ENCODE measurements at places on chromosomes 2 and 18. TPM values are rescaled to one million over a fixed set of nuclear protein-coding genes. Genes with fewer than 3 reads are reported as not detected.

The GPR155 gene
- 0.74 TPM for total RNA-seq

GRCh38 chr2:144516411-144516980 lies 3.4 kb downstream of the ZEB2 start:
- DNase-seq: no peak

The TMEM198 gene
- total RNA-seq: 8.2 TPM

- no peak for DNase-seq
Observed at GRCh38 chr2:119716284-119716672, 37.3 kb downstream of the TMEM177 start.

- no peak for DNase-seq
Observed at GRCh38 chr2:3021720-3022119, 355.9 kb downstream of the EIPR1 start.

- DNase-seq: no peak
Observed at GRCh38 chr2:217327953-217328621, 468.2 kb upstream of the TNP1 start.

GRCh38 chr18:13868501-13869271 lies 44.7 kb downstream of the MC5R start:
- DNase-seq: no peak

- DNase-seq: no peak
Observed at GRCh38 chr18:48787203-48788151, 163.3 kb downstream of the SMAD7 start.

DNA sequence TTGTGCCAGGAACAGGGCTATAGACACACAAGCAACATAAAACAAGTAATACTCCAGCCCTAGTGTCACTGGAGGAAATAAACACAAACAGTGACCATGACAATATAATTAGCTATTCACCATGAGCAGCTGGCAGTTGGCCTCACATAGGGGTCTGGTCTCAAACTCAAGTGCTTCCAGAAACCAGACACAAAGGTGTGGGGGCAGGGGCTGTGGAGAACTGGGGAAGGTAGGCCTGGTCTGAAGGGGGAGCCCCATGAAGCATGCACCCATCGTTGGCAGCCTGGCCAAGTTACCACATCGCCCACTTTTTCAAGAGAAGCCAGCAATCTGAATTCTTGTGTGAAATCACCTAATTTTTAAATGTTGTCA lies 49.5 kb upstream of the SP3 start:
- DNase-seq: no peak

DNA sequence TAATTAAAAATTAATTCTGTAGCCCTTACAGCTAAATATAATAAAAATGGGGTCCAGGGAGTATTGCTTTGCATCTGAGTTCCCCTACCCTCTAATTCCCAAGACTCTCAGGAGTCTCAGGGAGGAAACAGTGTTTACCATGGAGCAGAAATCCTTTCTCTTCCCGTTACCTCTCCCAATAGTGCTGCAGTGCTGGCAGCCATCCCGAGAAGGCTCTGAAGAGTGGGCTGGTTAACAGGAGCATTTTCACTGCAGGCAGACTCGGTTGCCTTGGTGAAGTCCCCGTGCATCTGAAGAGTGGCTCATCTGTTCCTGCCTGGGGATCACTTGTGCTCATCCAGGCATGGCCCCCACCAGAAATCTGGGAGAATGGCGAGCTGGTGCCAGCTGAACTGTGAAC lies 41.8 kb upstream of the TMEM178A start:
- DNase-seq: no peak

GRCh38 chr2:182619276-182619675 lies 96.8 kb upstream of the DNAJC10 start:
- no peak for DNase-seq

DNA sequence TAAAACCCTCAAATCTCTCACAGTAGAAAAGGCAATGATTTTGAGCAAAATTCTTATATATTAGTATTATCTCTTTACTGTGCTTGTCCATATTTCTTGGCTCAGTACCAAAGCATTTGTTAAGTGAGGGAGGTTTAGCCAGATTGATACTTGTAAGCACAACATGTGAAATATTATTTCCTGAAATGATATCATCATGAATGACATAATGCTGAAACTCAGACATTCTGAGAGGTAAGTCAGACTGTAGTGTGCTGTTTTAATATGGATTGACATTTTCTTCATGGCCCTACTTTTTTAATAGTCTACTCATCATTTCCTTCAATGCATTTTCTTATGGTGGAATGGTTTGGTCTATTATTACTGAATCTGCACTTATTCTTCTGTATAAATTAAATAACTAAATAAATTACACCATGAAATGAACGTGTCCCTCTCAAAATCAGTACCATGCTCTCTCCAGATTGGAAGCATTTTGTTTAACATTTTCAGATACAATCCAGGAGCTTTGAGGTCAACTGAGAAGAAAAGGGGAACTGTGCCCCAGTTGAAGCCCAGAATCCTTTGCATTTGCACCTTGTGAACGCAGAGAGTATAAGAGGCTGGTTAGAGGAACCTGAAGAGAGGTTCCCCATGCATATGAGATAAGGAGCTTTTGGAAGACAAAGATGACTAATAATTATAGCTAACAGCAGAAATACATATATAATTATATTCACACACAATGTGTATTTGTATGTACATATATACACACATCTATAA lies 50.1 kb upstream of the CRACDL start:
- DNase-seq: no peak

GRCh38 chr2:42752314-42752713 lies 11.6 kb downstream of the OXER1 start:
- DNase-seq: no peak

DNA sequence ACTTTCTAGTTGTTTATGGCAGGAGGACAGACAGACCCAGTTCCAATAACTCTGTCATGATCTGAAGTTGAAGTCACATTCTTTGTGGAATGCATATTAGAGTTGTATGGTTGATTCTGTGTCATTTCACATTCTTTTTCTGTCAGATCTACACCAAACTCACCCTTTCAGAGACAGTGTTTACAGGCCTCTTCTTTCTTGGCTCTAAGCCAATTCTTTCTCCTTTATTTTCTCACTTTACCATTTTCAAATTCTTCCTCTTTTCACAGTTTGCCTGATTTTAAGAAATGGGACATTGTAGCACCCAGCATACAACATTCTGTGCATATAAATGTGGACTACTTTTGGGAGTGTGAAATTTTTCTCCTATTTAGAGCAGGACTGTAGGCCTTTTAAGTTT lies 103.7 kb downstream of the CCDC85A start:
- DNase-seq: no peak

The IL1RL2 gene
- not detected for total RNA-seq

DNA sequence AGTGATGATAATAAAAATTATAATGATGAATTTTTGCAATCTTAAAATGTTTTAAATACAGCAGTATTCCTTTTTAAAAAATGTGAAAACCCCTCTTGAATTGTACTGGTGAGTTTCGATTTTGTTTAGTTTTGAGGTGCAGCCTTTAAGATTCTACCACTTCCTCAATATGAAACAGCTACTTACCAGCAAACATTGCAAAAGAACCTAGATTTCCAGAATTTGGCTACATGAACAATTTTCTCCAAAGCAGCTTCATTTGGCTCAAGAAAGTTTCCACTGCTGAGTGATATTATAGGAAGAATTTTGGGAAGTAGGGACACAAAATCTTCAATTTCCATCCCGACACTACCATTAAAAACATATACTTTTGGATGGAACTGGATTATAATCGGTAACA lies 12.0 kb downstream of the TCF4 start:
- DNase-seq: no peak

The AGXT gene
- 1.0 TPM for total RNA-seq

GRCh38 chr2:38835990-38836389 lies 39.7 kb downstream of the DHX57 start:
- DNase-seq: no peak

DNA sequence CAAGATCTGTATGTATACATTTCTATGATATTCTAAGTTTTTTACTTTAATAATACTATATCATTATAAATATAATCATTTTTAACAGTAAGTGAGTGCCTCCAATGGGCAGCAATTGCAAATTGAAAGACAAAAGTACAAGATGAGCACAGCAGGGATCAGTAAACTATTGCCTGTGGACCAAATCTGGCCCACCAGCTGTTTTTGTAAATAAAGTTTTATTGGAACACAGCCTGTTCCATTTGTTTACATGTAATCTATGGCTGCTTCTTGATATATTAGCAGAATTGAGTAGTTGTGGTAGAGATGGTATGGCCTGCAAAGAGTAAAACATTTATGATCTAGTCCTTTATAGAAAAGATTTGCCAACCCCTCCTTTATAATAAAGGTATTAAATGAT lies 43.2 kb downstream of the CHST9 start:
- DNase-seq: no peak

The RAPH1 gene
- total RNA-seq: 21.7 TPM

DNA sequence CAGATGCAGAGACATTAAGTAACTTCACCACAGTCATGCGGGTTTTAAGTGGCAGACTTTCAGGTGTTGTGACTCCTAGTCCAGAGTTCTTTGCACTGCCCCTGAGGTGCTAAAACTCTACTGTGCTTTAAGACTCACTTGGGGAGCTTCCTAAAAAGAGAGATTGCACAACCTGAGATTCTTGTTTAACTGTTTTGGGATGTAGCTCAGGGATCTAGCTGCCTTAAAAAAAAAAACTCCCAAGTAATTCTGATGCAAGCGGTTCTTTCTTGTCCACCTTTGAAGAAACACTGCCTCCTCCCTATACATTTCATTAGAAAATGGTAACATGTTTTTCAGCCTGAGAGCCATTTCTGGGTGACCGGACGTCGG lies 13.0 kb downstream of the IL37 start:
- DNase-seq: no peak

GRCh38 chr2:240259924-240260529 lies 119.6 kb upstream of the OTOS start:
- DNase-seq: peak; percentile 7

GRCh38 chr2:231890896-231891513 lies 35.2 kb downstream of the NPPC start:
- no peak for DNase-seq

The CTIF gene
- 26.4 TPM for total RNA-seq

DNA sequence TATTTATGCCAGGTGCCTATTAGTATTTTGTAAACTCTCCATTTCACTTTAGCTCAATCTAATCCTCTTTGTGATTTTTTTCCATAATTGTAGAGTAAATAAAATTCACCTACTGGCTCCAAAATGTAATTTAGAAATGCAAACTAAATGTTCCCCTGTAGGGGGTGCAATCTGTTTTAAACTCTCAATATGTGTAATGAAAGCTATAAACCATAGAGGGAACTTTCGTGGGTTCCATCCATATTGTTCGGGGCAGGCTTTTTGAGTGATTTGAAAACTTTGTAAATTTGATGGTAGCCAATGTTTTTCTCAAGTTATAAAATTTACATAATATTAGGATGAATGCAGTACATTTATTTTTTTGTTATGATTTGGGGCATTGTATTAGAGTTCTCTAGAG lies 49.4 kb downstream of the TSPYL6 start:
- DNase-seq: no peak

- DNase-seq: no peak
Observed at GRCh38 chr2:205686783-205687640, 4.7 kb downstream of the NRP2 start.

The CRYBA2 gene
- total RNA-seq: 30.1 TPM

DNA sequence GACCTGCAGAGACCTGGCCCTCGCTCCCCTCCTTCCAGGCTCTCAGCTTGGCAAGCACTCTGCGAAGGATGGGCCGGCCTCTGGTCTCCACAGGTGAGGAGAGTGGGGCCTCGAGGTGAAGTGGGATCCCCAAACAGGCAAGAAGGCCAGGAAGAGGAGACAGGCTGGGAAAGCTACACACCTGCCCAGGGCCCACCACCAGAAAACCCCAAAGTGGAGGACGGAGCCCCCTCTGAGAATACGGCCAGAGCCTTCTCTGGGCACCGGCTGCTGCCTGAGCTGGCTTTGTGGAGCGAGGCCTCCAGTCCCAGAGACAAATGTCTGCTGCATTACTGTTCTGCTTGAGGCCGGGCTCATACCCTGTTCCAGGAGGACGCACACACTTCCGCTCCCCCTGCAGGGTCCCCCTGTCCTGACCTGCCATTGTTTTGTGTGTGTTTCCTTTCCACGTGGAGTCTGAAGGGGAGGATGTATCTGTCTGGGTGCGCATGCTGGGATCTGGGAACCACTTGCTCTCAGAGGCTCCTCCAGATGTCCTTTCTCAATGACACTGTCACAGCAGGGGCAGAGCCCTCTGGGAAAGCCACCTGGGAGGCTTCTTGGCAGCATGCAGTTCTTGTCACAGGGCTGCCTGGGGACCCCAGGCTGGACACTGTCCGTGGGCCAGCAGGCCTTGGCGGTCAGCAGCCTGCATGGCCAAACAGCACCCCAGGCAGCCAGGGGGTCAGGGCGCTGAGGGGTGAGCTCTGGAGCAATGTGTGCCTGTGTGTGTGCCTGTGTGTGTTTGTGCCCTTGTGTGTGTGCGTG lies 20.8 kb downstream of the KCNF1 start:
- no peak for DNase-seq

The KCNE4 gene
- total RNA-seq: 0.72 TPM

The DYNC1I2 gene
- total RNA-seq: 118 TPM

The NR4A2 gene
- 7.9 TPM for total RNA-seq

The TEX44 gene
- not detected for total RNA-seq

DNA sequence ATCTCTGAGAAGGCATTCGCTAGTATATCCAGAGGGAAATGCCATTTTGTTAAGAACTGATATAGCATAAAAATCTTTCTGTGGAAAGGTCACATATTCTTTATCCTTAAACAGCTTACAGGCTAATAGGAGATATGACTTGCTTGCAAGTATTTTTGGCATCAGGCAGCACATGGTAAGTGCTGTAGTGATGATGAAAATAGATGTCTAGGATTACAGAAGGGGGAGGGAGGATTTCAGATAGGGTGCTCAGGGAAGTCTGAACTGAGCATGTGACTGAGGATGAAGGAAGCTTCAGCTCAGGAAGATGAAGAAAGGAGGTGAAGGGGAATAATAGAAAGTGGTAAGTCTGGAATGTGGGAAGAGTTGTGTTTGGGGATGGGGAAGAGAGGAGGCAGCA lies 158.5 kb upstream of the NOSTRIN start:
- no peak for DNase-seq

- no peak for DNase-seq
Observed at GRCh38 chr18:44996261-44996660, 315.6 kb downstream of the SETBP1 start.

DNA sequence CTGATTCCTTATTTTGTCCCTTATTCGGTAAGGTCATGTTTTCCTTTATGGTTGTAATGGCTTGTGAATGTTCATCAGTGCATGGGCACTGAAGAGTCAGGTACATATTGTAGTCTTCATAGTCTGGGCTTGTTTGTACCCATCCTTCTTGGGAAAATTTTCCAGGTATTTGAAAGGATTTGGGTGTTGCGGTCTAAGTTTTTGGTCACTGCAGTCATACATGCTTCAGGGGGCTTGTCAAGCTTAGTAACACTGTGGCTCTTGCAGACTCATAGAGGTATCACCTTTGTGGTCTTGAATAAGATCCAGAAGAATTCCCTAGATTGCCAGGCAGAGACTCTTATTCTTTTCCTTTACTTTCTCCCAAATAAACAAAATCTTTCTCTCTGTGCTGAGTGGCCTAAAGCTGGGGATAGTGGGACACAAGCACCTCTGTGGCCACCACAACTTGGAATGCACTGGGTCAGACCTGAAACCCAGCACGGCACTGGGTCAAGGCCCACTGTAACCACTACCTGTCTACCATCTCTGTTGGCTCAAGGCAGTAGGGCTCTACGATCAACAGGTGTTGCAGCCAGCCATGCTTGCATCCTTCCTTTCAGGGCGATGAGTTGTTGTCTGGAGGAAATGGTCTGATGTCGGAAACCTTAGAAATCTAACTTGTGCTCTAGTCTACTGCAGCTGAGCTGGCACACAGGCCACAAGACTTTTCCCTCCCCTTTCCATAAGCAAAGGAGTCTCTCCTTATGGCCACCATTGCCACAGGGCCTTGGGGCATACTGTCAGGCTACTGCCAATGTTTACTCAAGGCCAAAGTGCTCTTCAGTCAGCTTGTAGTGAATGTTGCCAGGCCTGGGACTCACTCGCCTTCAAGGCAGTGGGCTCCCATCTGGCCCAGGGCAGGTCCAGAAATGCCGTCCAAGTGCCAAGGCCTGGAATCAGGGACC lies 21.5 kb downstream of the IL1RN start:
- no peak for DNase-seq

Measured in progenitor cell of endocrine pancreas (in vitro differentiated cells).